ENCODE measurements at places on chromosomes 4 and X.

DNA sequence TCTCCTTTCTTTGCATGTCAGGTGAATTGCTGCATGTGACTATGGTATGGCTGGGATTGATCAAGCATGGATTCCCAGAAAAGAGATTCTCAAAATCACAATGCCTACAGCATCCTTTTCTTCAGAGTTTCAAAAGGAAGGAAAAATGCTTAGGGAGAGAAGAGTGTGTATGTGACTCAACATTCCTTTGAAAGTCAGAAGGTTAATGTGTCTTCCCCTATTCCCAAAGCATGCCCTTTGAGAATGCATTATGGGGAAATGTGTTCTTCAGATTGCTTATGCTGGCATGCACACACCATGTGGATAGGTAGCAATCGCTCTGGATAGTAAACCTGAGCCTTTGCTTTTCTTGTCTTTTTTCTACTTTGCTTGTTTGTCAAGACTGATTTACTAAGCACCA is 78.5 kb downstream of the ELOVL6 start:
- DNase-seq: no peak

DNA sequence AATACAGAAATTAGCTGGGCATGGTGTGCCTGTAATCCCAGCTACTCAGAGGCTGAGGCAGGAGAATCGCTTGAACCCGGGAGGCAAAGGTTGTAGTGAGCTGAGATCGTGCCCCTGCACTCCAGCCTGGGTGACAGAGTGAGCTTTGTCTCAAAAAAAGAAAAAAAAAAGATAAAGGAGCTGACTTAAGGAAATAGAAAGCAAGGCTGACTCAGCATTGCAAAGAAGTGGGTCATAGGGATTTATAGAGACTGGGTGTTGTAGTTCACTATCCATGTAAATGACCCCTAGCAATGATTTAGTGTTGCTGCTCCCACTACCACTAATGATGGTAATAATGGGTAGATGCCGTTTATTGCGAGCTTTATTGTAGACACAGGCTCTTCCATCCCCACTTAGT is 47.6 kb downstream of the ADD1 start:
- DNase-seq: no peak

DNA sequence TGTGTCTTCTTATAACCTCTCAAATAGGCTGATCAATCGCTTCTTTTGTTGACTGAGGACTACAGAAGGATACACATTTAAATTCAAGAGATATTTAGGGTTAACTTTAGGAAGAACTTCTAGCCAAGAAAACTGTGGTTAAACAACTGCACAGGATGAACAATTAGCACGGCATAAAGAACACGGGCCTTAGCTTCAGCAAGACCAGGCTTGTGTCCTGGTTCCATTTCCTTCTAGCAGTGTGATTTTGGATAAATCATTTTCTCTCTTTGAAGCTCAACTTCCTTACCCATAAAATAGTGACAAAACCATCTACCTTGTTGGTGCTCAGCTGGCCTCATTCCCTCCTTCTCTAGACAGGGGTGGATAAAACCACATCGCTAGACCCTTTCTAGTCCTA is 117.6 kb downstream of the TSPAN5 start:
- no peak for DNase-seq

- no peak for DNase-seq
These were observed 747.9 kb upstream of the ADGRL3 start for GRCh38 chr4:60452266-60452665.

DNA sequence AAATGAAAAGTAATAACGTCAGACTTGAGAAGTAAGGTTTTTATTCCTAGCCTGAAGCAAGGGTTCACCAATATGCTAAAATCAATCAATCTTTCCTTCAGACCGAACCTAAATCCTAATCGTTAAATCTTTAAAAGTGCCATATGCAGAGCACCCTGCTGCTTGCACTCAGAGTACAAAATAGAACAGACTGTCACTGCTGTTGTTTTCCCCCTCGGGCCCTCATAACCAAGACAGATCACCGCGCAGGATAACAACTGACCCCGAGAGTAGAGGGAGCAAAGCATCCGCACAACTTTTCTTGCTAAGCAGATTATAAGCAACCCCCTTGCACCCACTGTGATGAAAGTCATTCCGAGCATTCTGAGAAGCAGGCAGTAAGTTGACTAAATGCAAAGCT is 550.9 kb upstream of the NDST4 start:
- no peak for DNase-seq

GRCh38 chrX:53817548-53817947 is 131.0 kb upstream of the HUWE1 start:
- DNase-seq: no peak
